Stimulated activated CD8-positive, alpha-beta memory T cell treated with anti-CD3 and anti-CD28 coated beads, Interleukin-15, amount 100 ng/mL, for 24 hours (primary cell): ENCODE measurements at places on chromosomes 2 and 18.
A peak's percentile ranks its signal among the peaks of the same experiment; 100 is the strongest.

GRCh38 chr2:11832531-11832930 is 86.1 kb downstream of the LPIN1 start:
- DNase-seq, result no peak

GRCh38 chr18:31100436-31101182 is 1.6 kb downstream of the DSC2 start:
- no peak for DNase-seq

DNA sequence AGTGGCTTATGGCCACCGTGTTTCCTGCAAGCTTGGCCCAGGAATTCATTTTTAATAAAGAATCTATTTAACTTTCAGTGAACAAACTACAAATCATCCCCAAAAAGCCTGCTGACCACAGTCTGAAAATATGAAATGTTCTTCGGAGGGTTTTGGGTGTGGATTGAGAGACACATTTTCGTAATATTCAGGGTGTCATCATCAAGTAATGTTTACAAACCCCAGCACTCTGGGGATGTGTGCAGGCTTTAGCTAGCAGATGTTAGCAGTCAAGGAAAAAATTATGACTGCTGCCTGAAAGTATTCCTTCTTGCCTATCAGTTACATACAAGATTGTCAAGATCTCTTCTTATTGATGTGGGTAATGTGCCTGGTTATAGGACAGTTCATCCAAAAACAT is 143.9 kb upstream of the FN1 start:
- no peak for DNase-seq

GRCh38 chr2:98458207-98458606 is 13.5 kb downstream of the INPP4A start:
- DNase-seq, result no peak

DNA sequence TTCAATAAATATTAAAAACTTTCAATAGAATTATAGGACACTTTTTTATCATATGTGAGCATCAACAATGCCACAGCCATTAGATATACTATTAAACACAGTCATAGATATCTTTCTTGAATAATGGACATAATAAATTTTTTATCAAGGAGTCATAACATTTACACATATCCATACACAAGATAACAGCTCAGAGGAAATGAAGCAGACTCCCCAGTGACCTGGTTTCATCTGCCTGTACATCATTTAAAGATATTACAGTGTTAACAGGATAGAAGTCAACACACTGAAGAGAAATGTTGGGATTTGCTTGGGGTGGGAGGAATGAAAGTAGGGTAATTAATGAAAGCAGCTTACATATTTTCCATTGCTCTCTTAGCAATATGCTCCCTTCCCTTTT is 5.1 kb downstream of the SCG2 start:
- DNase-seq, result no peak

DNA sequence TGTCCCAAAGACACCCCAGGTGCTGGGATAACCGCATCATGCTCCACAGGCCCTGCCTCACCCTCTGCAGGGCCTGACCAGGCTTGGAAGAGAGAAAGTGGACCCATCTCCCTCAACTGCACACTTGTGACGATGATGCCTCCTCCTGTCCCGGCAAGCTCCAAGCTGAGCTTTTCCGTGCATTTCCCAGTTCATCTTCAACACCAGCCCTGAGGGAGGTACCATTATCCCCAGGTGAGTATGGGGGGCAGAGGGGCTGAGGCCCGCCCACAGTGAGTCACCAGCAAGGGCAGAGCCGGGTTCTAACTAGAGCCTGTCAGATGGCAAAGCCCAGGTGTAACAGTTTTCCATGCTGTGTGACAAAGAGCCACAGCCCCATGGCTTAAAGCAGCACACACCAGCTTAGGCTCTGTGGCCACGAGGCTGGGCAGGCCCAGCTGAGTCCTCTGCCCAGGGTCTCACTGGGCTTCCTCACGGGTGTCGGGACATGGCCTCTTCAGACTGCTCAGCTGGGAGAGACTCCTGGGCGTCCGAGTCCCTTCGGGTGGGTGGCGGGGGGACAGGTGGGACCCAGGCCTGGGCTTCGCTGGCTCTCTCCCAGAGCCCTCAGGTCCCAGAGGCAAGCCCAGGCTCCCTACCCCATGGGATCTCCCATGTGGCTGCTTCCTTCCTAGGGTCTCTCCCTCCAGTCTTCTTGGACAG is 108.4 kb upstream of the OTOS start:
- no peak for DNase-seq

DNA sequence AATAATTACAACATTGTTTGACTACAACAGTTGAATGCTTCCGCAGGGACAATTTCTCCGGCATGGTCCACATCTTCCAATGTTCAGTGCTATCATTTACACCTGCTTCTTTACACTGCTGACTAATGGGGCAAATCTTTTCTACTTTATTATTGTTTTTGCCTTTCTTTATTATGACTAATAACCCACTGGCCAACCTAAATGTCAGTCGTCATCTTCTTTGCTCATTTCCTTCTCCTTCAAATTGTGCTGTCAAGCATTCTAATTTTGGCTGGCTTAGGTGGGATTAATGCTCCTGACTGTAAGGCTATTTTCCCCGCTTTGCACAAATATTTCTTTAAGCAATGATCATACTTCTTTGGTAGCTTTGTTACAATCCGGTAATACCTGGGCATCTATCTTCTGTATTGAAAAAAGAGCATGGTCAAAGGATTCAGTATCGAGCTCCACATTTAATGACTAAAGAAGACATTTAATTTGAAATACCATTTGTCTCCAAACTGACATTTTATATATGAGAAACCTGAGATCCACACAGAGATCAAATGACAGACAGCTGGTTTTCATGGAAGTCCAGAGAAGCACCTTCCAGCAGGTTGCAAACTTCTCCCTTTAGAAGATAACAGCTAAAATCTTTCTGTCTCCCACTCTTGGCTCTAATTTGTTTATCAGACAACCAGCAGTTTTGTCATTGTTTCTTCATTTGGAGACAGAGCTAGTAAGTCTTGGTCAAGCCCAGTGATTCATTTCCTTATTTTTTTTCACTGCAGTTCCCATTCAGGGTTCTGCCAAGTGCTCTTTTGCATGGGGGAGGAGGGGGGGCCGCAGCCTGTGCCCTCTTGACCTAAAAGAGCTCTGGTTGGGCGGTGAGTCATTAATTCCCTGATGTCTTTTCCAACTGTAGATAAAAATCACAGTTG is 132.9 kb downstream of the SOCS6 start:
- DNase-seq, result no peak

DNA sequence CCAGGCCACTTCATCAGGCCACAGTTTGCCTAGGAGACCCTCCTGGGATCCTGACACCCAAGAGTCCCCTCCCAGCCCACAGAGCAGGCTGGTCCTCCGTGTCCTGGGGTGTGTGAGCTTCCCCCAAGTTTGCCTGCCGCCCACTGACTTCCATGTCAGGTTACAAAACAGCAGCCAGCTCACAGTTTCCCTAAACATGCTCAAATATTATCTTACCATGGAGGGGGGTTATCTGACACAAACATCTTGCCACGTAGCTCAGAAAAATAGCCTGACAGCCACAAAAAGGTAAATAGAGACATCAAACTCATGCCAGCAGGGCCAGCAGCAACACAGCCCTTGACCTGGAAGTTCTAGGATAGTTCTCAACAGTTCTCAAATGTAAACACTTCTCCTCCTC is 346.5 kb downstream of the TNS1 start:
- no peak for DNase-seq

GRCh38 chr18:25349131-25349925 is 2.6 kb downstream of the ZNF521 start:
- DNase-seq, result no peak

- DNase-seq, result no peak
Measured at GRCh38 chr2:158357699-158358098, 98.9 kb downstream of the CCDC148 start.

DNA sequence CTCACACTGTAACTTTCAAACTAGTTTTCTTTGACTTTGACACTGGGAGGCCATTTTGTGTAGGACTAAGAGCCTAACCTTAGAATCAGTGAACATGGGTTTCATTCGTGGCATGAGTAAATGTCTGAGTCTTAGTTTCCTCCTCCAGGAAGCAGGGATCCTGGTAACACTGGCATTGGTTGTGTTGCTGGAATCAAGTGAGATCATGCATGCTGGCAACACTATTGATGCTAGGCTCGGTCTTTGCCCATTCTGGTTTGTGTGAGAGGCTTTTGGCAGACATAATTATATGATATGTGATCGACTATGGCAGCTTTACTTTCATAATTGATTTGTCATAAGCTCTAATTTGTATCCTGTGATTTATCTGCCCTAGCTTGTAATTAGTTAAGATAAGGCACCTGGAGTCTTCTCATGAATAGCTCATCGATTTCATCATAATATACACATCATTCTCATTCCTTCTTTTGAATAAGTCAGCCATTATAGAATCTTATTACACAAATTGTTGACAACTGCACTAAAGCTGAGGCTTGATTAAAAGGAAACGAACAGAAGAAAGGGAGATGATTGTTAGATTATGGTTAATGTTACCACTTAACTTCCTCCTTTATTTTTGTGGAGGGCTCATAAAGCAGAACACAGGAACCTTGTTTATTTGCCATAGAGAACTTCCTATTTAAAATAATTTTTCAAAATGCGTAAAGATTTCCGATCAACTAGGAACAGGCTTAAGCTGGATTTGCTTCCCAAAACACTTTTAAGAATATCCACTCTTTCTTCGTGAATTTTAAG is 12.6 kb downstream of the PPP1R1C start:
- no peak for DNase-seq

GRCh38 chr18:2905854-2906703 is 59.3 kb downstream of the EMILIN2 start:
- peak; percentile 31 for DNase-seq

DNA sequence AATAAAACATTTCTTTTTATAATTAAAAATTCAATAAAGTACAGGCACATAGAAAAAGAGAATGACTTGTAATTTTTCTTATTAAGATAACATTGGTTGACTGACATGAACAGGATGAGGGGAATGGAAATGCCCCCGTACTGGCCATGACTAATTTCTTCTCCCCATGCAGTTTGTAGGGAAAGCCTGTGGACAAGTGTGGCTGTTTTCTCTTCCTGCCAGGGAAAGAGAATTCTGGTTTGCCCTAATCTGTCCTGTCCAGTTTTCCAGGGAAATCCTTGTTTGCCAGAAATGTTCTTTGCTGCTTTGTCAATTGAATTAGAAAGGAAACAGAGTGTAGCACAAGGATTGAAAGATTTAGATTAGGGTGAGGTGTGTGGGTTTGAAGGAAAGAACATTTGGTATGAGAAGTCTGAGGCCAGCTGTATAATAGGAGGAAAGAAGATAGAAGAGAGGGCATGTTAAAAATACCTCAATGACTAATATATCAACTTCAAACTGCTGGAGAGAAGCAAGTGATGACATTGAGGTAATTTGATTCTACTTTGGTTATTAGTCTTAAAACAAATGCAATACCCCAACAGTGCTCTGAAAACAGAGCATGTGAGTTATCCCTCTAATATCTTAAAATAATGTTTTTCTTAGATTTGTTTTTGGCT is 593.9 kb upstream of the ZNF804A start:
- DNase-seq, result no peak

DNA sequence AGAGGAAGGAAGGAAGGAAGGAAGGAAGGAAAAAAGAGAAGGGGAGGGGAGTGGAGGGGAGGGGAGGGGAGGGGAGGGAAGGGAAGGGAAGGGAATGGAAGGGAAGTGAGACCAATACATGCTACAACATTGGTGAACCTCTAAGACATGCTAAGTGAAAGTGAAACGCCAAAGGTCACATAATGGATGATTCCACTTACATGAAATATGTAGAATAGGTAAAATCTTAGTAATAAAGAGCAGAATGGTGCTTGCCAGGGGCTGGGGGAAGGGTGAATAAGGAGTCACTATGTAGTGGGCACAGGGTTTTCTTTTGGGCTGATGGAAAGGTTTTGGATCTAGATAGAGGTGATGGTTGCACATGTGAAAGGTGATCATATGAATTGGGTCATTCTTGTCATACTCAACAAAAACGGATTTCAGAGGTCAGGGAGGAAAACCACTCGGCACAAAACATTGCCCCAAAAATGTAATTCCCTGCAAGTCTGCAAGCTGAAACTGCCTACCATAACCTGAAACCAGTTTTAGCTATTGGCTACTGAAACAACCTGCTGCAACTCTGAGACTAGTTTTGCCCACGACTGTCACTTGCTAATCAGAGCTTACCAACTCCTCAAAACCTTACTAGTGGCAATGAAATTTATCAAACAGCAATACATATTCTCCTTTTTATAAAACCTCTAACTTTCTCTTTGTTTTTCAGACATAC is 59.2 kb downstream of the CCDC141 start:
- no peak for DNase-seq

DNA sequence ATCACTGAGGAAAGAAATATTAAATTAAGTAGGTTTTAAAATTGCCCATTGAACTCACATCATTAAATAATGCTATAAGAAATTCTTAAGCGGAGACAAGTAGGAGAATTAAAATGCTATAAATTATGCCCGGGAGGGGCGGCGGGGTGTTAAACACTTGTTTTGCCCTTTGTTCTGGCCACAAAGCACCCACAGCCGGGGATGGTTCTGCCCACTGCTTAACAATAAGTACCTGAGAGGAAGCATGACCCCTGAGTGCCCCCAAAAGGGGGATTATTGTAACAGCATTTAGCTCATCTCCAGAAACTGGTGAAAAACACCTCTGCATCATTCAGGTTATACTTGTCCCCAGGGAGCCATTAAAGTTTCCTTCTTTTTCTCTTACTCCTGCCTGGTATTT is 332.7 kb upstream of the POU3F3 start:
- DNase-seq, result no peak

DNA sequence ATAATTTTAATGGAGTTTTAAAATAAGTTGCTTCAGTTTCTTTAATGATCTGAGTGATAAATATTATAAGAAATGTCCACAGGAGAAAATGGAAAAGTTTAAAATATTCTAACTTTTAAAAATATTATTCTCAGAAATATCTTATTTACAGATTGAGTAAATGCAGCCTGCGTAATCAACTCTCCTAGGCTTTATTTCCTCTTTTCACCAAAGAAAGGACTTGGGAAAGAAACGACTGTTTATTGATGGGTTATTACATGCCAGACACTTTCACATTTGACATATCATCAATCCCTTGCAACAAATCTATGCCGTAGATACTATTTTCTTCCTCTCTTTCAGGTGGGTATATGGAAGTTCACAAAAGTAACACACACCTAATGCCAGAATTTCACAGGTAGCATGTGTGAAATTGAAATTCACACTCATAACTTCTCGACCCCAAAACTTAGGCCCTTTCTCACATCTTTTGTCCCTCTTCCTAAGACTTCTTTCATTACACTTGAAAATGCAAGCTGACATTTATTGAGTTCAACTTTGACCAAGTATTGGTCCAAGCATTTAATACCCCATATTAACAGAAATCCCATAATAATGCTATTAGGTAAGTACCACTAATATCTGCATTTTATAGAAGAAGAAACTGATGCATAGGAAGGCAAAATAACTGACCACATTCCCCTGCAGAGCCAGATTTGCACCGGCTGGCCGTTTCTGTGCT is 49.2 kb downstream of the MYOM1 start:
- no peak for DNase-seq
